ENCODE measurements at places on chromosomes 3 and 15. TPM values are rescaled to one million over a fixed set of nuclear protein-coding genes. Genes with fewer than 3 reads are reported as not detected.

DNA sequence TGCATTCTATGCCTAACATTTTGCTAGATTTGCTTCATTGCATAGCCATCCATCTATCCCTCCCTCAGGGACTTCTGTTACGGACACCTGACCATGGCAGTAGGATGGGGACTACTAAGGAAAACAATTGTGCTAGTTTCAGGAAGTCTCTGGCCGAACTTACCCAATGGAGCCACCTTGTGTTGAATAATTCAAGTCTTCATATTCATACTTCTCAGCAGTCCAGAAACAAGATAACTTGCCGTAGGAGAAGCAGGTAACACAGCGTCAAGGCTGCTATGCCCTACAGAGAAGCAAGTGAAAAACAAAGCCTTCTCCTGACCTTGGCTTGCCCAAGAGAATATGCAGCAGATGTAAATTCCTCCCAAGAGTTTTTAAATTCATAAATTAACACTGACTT is 685.3 kb downstream of the GRM7 start:
- DNase-seq, result no peak

- DNase-seq, result no peak
Observed at GRCh38 chr3:37941608-37942508, 48.7 kb upstream of the VILL start.

DNA sequence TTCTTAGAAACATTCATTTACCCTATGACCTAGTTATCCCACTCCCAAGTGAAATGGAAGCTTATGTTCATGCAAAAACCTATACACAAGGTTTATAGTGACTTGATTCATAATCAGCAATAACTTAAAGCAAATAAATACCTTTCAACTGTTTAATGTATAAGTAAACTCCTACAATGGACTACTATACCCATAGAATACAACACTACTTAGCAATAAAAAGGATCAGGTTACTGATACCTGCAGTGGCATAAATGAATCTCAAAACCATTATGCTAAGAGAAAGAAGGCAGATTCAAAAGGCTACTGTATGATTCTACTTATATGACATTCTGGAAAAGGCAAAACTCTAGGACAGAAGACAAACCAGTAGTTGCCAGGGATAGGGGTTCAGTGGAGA is 8.3 kb upstream of the POLR2M start:
- no peak for DNase-seq

DNA sequence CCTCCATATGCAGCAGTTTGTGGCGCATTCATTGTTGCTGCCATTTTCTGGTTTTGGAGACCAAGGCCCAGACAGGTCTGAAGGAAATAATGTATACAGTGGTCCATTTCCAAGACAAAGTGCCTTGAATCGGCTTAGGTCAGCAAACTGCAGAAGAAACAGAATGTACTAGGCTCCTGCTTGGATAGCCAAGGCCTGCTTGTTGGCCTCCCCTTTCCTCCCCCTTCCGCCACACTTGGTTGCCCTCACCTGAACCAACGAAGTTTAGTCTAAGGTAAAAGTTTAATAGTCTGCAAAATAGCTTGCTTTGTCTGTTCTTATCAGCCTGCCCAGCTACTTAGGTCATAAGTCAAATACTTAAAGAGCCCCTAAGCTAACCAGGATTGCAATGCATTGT is 12.0 kb upstream of the RTP3 start:
- peak; percentile 53 for DNase-seq

DNA sequence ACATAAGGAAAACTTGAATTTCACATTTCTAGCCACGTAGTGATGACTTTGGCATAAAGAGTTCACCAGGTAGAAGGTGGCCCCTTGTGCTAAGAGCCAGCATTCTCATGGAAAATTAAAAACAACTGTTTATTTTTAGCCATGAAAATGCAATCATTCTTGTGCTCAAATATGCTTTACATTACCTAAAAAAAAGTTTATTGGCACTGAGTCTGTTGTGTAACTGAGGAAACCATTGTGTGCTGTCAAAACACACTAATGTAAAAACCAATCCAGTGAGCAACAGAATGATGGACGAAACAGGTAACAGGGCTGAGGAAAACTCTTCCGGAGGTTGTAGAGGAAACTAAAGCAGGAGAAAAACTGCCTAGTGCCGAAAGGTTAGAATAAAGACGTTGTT is 287.0 kb upstream of the TMC3 start:
- DNase-seq, result no peak

GRCh38 chr15:93656041-93656440 is 567.0 kb upstream of the RGMA start:
- no peak for DNase-seq

DNA sequence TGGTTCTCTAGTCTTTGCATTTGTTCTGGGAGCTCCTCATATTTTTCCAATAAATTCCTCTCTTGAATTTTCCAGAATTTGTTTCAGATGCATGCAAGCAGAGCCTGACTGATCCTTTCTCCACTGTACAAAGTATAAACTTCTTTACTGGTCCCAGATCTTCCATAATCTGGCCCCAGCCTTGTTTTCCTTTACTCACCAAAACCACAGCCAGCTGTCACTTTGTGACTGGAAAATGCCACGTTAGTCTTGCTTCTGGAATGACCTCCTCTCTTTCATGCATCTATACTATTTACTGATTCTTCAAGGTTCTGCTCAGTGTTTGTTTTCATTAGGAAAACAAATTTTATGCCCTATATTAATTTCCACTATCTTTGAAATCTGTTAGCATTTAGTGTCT is 60.4 kb upstream of the SPPL2A start:
- no peak for DNase-seq

DNA sequence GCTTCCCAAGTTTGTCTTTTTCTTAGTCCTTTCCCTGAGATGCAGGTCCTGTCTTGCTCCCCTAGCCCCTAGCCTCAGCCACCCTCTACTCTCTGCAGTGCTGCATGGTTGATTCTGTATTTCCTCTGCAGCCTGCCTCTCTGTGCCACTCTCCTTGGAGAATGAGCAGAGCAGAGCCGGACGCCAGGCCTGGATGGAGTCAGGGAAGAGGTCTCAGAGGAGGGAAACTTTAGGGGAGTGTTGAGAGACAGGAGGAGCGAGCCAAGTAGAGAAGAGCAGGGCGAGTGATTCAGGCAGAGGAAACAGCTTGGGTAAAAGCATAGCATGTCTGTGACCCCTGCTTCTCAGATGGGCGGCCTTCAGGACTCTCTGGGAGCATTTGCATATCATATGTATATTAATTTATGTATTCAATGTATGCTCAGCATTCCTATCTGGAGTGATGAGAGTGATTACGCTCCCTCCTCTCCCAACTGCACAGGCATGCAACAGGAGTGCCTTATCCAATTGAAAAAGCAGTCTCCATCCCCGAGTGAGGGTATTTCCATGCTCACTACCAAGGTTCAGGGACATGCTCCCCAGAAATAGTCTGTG is 166.7 kb downstream of the RORA start:
- DNase-seq, result no peak

DNA sequence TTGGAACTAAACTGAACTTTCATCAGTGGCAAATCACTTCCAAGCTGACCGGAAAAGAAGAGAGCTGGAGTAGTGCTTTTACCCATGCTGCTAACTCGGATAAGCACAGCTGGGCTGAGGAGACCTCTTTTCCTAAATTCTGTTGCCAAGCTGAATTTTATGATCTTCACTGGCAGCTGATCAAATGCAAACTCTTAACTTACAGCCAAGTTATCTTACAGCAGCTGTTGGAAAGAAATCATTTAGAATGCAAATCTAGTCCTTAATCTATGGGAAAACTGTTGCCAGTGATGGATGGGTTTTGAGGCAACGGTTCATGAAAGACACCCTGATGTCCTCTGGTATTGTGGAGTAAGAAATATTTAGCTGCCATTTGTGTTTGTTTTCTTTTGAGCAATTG is 216.5 kb downstream of the ZNF385D start:
- no peak for DNase-seq

DNA sequence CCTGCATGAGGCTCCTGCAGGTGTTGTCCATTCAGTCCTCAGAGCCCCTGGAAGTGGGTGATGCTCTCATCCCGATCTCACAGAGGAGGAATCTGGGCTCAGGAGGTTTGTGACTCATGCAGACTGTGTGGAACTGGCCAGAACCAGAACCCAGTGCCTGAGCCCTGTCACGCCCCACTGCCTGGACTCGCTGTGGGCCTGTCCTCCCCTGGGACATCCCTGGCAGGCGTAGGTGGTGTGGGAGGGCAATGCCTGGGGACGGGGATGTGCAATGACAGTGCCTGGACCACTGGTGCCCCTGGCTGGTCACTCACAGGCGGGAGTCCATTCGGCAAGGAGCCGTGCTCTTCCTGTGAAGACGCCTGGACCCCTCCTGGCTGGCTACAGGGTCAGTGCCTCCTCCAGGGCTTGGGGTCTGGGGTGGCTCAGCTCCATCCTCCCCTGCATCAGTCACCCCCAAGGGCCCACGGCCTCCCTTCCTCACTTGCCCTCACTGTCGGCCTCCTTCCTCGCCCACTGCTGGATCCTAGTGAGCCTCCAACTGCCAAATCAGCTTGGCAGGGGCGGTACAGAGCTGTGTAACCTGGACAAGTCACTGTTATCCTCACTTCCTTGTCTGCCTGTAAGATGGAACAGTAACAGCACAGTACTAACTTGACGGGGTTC is 14.9 kb downstream of the PSTPIP1 start:
- no peak for DNase-seq

DNA sequence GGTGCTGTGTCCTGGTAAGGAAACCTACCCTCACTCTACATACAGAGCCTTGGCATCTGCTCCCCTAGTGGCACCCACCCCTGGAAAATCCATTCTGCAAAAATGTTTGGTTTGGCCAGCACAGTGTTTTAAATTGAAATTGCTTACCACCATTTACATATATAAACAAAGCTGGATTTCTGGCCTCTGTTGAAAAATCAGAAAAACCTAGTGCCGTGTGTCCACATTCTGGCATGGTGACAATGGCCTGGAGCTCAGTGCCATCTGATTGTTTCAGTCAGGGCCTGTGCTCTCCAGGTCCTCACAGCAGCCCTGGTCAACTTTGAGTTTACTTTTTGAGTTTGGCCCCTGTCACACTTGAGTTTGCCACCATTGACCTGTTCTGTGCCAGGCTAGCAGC is 2.9 kb upstream of the IL17RC start:
- DNase-seq, result no peak

SCG5 gene
- 1.6 TPM for polyA plus RNA-seq

CD80 gene
- not detected for polyA plus RNA-seq

All from kidney (tissue), 22 donors.